ENCODE measurements at places on chromosomes 7 and 10. TPM values are rescaled to one million over a fixed set of nuclear protein-coding genes. Genes with fewer than 3 reads are reported as not detected.

- DNase-seq: no peak
These were observed 226.9 kb downstream of the WDR11 start for GRCh38 chr10:121078036-121078435.

- DNase-seq: no peak
These were observed 24.6 kb upstream of the NAMPT start for GRCh38 chr7:106309362-106309761.

DNA sequence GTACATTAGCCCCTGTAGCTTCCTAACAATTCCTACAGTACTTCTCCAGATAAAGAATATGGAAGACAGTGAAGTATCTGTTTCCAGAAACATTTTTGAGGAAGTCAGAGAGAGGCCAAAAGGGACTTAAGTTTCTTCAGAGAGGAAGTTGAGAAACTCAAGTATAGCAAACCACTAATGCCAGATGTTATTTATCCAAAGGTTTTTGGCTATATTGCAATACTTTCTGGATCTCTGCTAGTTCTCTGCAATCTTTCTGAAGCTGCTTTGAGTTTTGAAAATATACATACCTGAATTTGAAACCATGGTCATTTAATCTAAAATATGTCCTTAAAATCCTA lies 64.7 kb downstream of the BICC1 start:
- DNase-seq: no peak

DNA sequence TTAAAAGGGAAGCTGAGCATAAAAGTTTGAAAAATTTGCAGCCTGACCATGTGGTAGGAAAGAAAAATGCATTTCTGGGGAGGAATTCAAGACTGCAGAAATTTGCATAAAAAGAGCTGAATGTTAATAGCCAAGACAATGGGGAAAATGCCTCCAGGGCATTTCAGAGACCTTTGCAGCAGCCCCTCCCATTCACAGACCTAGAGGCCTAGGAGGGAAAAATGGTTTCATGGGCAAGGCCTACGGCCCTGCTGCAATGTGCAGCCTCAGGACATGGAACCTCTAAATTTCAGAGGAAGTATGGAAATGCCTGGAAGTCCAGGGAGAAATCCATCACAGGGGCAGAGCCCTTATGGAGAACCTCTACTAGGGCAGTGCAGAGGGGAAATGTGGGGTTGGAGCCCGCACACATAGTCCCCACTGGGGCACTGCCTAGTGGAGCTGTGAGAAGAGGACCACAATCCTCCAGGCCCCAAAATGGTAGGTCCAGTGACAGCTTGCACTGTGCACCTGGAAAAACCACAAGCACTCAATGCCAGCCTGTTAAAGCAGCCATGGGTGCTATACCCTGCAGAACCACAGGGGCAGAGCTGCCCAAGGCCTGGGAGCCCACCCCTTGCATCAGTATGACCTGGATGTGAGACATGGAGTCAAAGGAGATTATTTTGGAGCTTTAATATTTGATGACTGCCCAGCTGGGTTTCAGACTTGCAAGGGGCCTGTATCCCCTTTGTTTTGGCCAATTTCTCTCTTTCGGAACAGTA lies 243.8 kb downstream of the DNAJB9 start:
- no peak for DNase-seq

DNA sequence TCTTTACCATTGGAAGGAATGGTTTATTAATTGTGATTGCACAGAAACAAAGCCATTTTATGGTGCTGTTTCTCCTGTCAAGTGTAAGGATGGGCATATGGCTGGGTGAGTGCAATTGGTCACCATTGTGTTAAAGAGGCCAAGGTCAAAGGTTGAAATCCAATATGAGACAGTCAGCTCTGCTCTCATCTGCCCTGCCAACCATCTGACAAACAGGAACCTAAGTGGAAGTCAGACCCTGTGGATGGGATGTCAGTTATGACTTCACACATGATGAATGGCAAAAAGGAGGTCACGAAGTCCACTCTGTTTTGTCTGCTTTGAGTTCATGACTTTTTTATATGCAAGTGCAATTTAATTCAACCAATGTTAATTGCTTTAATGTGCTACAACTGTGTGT lies 172.7 kb upstream of the TMEM229A start:
- no peak for DNase-seq

GRCh38 chr7:116351966-116352365 lies 141.6 kb downstream of the TES start:
- no peak for DNase-seq

DOCK4 gene
- 37.9 TPM for total RNA-seq

NANOS1 gene
- total RNA-seq: 0.52 TPM

ACTR3C gene
- 18.2 TPM for total RNA-seq

AKR1C3 gene
- 166 TPM for total RNA-seq
